Left ventricle myocardium inferior (tissue), 1 donor: ENCODE measurements at places on chromosomes 1 and 21.

- H3K4me1 ChIP-seq: no peaks in the 10 kb centered on the region
- no peaks in the 10 kb centered on the region for H3K36me3 ChIP-seq
- H3K4me3 ChIP-seq: no peak overlapping the region
- no peaks in the 10 kb centered on the region for H3K27me3 ChIP-seq
Observed at GRCh38 chr1:185996211-185996610, 262.0 kb downstream of the HMCN1 start.

DNA sequence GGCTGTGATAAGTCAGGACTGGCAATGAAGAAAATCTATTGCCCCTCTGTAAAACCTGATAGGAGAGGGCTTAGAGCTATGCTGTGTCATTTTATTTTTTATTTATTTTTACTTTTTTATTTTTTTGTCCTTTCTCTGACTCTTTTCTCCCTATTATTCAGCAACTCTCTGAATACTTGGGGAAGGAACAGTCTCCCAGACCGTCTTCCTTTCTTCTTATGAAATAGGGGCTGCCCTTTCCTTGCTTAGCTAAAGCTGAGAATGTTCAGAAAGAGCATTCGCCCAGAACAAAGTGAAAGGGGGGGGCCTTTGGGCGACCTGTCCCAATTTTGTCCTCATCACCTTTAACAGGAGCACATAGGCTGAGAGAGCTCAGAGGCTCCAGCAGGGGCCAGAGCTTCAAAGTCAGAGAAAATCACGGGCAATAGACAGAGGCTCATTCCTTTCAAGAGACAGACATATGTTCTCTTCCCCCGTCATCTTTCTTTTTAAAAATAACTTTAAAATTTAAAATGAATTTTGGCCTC, 80.9 kb downstream of the RNF220 start:
- H3K27ac ChIP-seq: peak overlapping the region; percentile 79
- H3K36me3 ChIP-seq: no peaks in the 10 kb centered on the region
- peaks cover 30% of the 10 kb centered on the region for H3K4me1 ChIP-seq
- no peak overlapping the region for H3K4me3 ChIP-seq

- H3K27me3 ChIP-seq: no peaks in the 10 kb centered on the region
Observed at GRCh38 chr1:100597061-100597741, 59.3 kb downstream of the GPR88 start.

GRCh38 chr21:31875496-31876015, 2.7 kb downstream of the HUNK start:
- peaks cover 63% of the 10 kb centered on the region for H3K27me3 ChIP-seq
- no peak for DNase-seq
- no peak overlapping the region for H3K4me3 ChIP-seq
- H3K27ac ChIP-seq: no peak overlapping the region
- H3K4me1 ChIP-seq: peaks cover 35% of the 10 kb centered on the region

DNA sequence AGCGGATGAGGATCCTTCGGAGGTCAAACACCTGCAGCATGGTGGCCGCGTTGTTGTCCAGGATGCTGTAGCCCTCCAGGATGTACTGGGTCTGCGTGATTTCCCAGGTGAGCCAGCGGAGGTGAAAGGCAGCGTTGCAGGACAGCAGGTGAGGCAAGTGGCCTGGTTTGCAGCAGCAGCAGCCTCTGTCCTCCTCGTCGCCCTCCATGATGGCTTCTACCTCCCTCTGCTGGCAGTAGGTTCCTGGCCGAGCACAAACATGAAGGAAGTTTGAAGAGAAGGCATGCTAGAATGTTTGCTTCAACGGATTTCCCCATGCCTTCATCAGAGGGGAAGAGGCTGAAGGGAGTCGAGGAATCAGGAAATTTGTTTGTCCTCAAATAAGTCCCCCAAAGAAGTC, 74.7 kb downstream of the NTPCR start:
- H3K27me3 ChIP-seq: no peaks in the 10 kb centered on the region
- no peak overlapping the region for H3K4me3 ChIP-seq
- H3K27ac ChIP-seq: no peak overlapping the region

GRCh38 chr1:182279724-182280503, 111.7 kb downstream of the GLUL start:
- H3K4me1 ChIP-seq: peaks cover 8% of the 10 kb centered on the region
- peak; percentile 46 for DNase-seq
- H3K36me3 ChIP-seq: no peaks in the 10 kb centered on the region
- no peaks in the 10 kb centered on the region for H3K27me3 ChIP-seq
- peak overlapping the region; percentile 62 for H3K27ac ChIP-seq
- no peak overlapping the region for H3K4me3 ChIP-seq

DNA sequence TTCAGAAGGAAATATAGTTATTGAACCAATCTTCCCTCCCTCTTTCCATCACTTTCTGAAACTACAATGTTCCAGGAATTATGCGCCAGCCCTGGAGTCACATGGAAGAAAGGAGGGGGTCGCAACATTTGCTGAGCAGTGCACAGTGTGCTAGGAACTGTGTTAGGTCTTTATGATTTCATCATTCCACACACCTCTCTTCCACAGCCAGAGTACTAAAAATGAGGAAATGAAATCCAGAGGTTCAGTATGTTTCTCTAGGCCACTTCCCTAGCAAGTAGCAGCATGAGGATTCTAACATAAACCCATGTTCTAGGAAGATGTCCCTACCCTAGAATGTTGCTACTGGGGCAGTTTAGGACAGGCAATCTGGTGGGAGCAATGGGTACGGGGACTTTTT, 158.1 kb downstream of the SLC45A1 start:
- no peaks in the 10 kb centered on the region for H3K36me3 ChIP-seq
- peaks cover 32% of the 10 kb centered on the region for H3K4me1 ChIP-seq
- no peak overlapping the region for H3K27ac ChIP-seq

DNA sequence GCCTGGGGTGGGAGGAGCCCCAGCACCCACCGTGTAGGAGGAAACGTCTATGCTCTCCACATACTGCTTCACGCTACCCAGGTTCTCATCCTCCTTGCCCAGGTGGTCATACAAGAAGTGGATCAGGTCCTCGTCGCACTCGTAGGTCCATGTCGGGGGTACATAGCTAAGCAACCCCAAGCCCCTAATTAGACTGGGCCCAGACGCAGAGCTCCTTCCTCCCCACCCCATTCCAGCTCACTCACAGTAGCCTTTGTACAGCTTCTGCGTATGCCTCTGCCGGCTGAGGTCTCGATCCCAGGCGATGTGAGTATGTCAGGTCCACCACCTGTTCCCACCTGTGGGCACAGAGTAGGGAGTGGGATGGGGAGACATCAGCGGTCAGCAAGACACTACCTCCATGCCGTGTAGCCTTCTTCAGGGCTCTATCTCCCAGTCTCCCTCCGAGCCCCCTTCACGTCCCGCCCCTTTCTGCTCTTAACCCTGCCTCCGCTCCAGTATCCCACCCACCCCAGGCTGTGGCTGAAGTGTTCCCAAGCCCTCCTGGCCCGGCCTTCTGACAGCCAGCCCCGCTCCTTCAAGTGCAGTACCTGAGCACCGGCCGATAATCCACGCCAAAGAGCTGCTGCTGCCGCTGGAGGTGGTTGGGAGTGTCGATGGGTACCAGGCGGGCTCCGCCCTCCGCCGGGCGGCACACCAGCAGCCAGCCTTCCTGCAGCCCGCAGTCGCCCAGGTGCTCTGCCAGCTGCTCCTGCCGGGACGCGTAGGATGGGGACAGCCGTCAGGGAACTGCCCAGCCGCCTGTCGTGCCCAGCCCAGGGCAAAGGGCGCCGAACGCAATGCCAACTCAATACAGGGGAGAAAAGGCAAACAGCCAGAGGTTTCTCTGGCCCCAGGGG, 919 bp downstream of the HECTD3 start:
- no peaks in the 10 kb centered on the region for H3K27me3 ChIP-seq
- DNase-seq: peak; percentile 31
- peaks cover 53% of the 10 kb centered on the region for H3K36me3 ChIP-seq
- H3K27ac ChIP-seq: peak overlapping the region; percentile 91
- H3K4me1 ChIP-seq: peaks cover 60% of the 10 kb centered on the region

- no peaks in the 10 kb centered on the region for H3K36me3 ChIP-seq
- H3K27me3 ChIP-seq: no peaks in the 10 kb centered on the region
- no peaks in the 10 kb centered on the region for H3K4me1 ChIP-seq
- no peak overlapping the region for H3K4me3 ChIP-seq
Observed at GRCh38 chr1:215669806-215670491, 102.8 kb downstream of the KCTD3 start.

GRCh38 chr21:16419188-16419921, 689.6 kb downstream of the USP25 start:
- peak overlapping the region; percentile 92 for H3K27ac ChIP-seq
- H3K4me1 ChIP-seq: peaks cover 29% of the 10 kb centered on the region
- DNase-seq: peak; percentile 66
- H3K36me3 ChIP-seq: no peaks in the 10 kb centered on the region
- peak overlapping the region; percentile 69 for H3K4me3 ChIP-seq

- no peaks in the 10 kb centered on the region for H3K27me3 ChIP-seq
- H3K36me3 ChIP-seq: no peaks in the 10 kb centered on the region
- no peak for DNase-seq
- no peak overlapping the region for H3K4me3 ChIP-seq
Observed at GRCh38 chr1:231803353-231803752, 176.8 kb downstream of the DISC1 start.

DNA sequence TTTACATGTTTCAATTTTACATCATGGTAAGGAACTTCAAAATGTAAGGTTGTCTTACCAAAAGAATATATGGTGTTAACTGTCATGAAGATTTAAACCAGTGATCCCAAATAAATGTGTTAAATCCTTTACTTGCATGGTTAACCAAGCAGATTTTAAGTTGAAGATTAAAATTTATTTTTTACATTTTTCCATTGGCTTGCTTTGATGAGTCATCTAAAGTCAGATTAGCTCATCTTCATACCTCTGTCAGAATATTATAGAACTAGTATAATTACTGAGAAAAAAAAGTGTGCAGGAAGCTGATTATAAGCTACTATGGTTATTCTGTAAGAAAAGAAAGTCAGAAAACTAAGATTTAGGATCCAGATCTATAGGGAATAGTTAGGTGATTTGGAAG, 95.3 kb upstream of the DPH5 start:
- H3K4me3 ChIP-seq: no peak overlapping the region
- no peak overlapping the region for H3K27ac ChIP-seq
- H3K36me3 ChIP-seq: no peaks in the 10 kb centered on the region

- H3K36me3 ChIP-seq: no peaks in the 10 kb centered on the region
- DNase-seq: no peak
- H3K27ac ChIP-seq: no peak overlapping the region
- H3K4me1 ChIP-seq: no peaks in the 10 kb centered on the region
Observed at GRCh38 chr1:240712014-240712731, 100.2 kb upstream of the GREM2 start.

- no peaks in the 10 kb centered on the region for H3K36me3 ChIP-seq
- H3K27me3 ChIP-seq: no peaks in the 10 kb centered on the region
- H3K4me3 ChIP-seq: no peak overlapping the region
- no peaks in the 10 kb centered on the region for H3K4me1 ChIP-seq
Observed at GRCh38 chr1:241391926-241392710, 35.1 kb upstream of the RGS7 start.

DNA sequence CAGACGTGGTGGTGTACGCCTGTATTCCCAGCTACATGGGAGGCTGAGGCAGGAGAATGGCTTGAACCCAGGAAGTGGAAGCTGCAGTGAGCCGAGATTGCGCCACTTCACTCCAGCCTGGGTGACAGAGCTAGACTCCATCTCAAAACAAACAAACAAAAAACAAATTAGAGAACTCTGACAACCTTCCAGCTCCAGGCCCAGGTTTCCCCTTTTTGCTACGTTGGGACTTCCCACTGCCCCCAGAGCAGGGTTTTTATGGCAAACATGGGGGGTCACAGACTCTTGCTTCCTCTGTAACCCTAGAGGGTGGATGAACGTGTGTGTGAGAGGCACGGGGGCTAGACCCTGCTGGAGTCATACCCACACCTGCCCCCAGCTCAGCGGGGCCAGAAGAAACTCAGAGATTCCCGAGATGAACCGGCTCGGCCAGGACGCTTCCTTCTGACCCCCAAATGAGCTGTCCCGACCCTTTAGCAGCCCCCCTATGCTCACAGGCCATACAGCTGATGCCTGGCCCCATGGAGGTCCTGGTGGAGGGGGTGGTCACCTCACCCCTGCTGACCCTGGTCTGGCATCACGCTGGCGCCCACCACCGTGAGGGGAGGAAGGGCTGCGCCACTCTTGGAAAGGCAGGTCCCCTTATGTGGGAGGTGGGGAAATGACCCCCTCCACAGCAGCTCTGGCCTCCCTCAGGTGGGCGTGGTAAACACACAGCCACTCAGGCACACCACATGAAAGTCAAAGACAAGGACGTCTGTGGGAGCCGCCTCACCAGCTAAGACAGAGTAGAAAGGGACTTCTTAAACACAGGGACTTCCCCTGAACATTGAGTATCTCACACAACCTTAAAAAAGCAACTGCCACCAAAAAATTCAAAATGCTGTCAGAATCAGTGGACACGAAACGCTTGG, 7.1 kb downstream of the GPR157 start:
- H3K27me3 ChIP-seq: no peaks in the 10 kb centered on the region
- H3K4me1 ChIP-seq: peaks cover 74% of the 10 kb centered on the region
- peak overlapping the region; percentile 17 for H3K4me3 ChIP-seq
- H3K36me3 ChIP-seq: no peaks in the 10 kb centered on the region
- H3K27ac ChIP-seq: peak overlapping the region; percentile 72

DNA sequence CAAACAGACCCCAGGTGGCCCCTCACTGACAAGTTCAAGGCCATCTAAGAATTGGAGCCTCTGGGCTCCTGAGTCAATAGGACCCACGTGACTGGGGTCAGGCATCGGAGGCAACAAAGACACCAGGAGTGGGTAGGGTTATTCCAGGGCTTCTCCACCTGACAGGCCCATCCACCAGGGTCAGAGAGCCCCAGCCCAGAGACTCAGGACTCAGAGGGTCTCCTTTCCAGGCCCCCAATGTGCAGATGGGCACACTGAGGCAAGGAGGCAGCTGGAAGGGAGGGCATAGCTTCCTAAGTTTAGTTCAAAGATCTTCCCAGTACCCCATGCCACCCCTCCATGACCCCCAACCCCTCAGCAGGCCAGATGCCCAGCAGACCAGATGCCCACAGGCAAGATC, 388.6 kb downstream of the MATN1 start:
- H3K27ac ChIP-seq: no peak overlapping the region
- H3K36me3 ChIP-seq: no peaks in the 10 kb centered on the region
- no peak for DNase-seq
- no peaks in the 10 kb centered on the region for H3K4me1 ChIP-seq

- no peak overlapping the region for H3K27ac ChIP-seq
- no peak for DNase-seq
- no peaks in the 10 kb centered on the region for H3K4me1 ChIP-seq
Observed at GRCh38 chr1:54439550-54440223, 33.5 kb upstream of the SSBP3 start.

DNA sequence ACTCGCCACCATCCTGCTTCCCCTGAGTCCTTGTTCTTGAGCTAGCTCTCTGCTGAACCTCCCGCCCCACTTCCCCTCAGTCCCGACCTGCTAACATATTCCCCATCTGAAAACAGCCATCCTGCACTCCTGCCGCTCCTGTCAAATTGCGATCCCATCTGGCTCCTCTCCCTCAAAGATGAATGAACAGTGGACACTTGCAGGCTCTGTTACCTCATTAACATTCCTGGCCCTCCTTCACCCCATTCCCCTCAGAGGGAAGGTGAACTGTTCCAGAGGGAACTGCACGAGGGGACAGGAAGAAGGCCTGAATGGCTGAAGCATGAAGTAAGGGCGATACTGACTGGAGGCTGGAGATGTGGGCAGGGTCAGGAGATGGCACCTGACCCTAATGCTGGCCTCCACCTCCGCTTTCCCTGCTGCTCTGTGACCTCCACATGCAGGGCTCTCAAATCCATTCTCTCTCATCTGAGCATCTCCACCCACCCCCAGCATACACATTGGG, 7.4 kb upstream of the CELSR2 start:
- peaks cover 9% of the 10 kb centered on the region for H3K27me3 ChIP-seq
- peaks cover 23% of the 10 kb centered on the region for H3K36me3 ChIP-seq
- no peak overlapping the region for H3K27ac ChIP-seq
- H3K4me1 ChIP-seq: peaks cover 27% of the 10 kb centered on the region
